ENCODE measurements at places on chromosomes 7 and 10.
A peak's percentile ranks its signal among the peaks of the same experiment; 100 is the strongest.

- no peak for DNase-seq
These were observed 53.7 kb downstream of the KMT2E start for GRCh38 chr7:105067691-105068090.

GRCh38 chr7:134547397-134548054, 1.4 kb upstream of the AKR1B15 start:
- DNase-seq, result no peak

- DNase-seq, result no peak
These were observed 1.4 kb downstream of the TMEM130 start for GRCh38 chr7:98868450-98868849.

DNA sequence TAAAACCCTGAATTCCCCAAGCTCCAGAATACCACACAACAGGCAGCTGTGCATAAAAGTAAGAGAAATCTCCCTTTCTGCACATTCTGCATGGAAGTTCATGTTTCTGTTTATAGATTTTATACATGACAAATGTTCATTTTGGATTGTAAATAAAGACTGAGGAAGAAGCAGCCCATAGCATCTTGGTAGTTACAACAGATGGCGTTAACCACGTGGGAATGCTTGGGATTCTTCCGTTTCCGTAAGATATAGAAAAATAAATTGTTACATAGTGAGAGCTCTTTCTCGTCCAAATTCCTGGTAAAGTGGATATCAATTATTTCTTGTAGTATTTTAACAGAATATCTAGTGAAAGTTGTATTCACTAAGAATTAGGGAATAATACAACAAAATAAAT, 1016.5 kb downstream of the GRM8 start:
- DNase-seq, result no peak

- no peak for DNase-seq
These were observed 25.0 kb downstream of the PPP1R3C start for GRCh38 chr10:91607646-91608403.

DNA sequence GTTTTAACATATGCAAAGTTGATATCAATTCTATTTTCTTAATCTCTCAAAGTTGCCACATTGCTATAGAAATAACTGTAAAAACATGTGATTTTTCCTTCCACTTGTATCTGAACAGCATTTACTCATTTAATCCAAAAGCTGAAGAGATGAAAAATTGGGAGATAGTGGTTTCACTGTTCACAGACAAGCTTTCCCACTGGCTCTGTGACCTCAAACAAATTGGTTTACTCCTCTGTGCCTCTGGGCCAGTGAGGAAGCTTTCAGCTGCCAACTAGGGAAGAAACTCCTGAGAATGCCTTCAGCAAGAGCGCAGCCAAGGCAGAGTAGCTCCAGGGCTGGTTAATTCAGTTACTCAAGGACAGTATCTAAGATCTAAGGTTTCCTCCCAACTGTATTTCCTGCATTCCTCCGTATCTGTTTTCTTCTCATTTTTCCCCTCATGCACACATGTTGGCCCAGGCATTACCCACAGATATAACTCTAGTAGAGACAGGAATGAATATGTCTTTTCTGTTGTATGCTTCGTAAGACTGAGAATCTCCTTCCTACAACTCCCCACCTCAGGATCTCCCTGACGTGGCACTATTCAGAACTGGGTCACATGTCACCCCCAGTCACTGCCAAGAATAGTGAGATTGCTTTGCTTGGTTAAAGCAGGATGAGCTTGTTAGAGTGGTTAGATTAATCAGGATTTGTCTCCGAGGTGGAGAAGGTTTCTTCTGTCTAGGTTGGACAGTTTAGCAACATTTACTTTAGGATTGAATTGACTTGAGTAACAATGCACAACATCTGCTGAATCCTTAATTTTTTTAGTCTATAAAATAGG, 315.7 kb downstream of the NRG3 start:
- peak; percentile 4 for DNase-seq

- DNase-seq, result no peak
These were observed 111.8 kb downstream of the EGFR start for GRCh38 chr7:55130395-55131141.

- no peak for DNase-seq
These were observed 44.1 kb downstream of the GLI3 start for GRCh38 chr7:42192851-42193461.

- no peak for DNase-seq
These were observed 469.9 kb downstream of the CCSER2 start for GRCh38 chr10:84798312-84798711.

DNA sequence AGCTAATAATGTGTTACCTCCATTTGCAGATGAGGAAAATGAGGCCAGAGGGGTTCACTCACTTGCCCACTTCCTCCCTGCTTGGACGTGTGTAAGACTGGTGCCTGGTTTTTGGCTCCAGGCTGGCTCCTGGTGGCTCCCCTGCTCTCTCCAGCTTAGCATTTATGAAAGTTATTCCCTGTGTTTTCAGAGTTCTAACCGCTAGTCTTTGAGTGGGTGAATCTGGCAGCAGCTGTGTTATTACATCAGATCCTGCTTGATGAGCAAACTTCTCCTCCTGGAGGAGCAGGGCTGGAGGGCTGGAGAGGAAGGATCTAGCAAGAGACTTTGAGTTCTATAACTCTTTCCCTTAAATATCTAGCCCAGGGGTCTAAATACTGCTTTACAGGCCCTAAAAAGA, 80.9 kb upstream of the AGBL3 start:
- peak; percentile 74 for DNase-seq

GRCh38 chr7:101722247-101722646, 93.2 kb upstream of the MYL10 start:
- DNase-seq, result no peak
